ENCODE measurements at places on chromosomes 3 and 15.

- no peak for DNase-seq
Measured at GRCh38 chr15:52290800-52291199, 4.8 kb downstream of the MYO5C start.

DNA sequence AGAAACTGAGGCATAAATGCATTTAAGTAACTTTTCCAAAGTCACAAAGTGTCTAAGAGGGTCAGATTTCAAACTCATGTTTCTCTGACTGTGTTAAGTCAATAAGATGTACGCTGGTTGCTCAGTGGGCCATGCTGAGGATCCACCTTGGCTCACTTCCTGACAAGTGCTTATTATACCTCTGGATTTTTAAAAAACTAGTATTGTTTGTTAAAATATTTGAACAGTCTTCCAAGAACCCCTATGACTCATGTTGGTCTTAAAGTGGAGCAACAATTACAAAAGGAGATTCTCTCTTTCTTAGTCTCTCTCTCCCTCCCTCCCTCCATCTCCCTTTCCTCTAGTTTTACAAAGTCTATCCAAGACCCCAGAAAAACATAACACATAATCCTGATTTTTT, 1050.2 kb downstream of the AGBL1 start:
- DNase-seq: peak; percentile 33

GRCh38 chr15:29538044-29538443, 268.4 kb upstream of the NSMCE3 start:
- DNase-seq: no peak

- no peak for DNase-seq
Measured at GRCh38 chr3:47581835-47582234, 3.2 kb upstream of the CSPG5 start.

- no peak for DNase-seq
Measured at GRCh38 chr15:65006876-65007275, 17.2 kb upstream of the SPG21 start.

DNA sequence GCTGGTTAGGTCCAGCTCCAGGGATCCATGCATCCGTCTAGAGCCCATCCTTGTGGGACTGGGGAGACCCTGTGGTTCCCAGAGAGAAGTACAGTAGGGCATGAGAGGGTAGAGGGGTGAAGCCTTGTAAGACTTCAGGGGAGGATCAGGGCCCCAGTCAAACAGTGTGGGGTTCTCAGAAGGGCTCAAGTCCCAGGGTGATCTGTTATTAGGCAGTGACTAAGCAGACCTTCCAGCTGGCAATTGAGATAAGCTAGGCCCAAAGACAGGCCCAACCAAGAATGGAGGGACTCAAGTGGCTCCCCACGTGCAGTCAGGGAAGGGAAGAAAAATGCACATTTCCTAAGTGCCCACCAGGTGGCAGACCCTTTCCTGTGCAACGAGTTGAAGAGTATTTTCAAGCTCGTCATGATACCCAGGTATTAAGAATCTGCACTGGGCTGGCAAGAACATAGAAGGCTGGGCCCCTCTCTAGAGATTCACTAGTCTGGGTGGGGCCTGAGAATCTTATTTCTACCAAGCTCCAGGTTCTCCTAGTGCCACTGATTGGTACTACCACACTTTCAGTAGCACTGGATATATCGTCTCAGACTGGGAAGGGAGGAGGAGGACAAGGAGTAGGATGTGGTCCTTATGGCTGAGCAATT, 240.8 kb downstream of the NR1D2 start:
- peak; percentile 67 for DNase-seq

GRCh38 chr3:30245858-30246622, 360.4 kb upstream of the TGFBR2 start:
- no peak for DNase-seq

DNA sequence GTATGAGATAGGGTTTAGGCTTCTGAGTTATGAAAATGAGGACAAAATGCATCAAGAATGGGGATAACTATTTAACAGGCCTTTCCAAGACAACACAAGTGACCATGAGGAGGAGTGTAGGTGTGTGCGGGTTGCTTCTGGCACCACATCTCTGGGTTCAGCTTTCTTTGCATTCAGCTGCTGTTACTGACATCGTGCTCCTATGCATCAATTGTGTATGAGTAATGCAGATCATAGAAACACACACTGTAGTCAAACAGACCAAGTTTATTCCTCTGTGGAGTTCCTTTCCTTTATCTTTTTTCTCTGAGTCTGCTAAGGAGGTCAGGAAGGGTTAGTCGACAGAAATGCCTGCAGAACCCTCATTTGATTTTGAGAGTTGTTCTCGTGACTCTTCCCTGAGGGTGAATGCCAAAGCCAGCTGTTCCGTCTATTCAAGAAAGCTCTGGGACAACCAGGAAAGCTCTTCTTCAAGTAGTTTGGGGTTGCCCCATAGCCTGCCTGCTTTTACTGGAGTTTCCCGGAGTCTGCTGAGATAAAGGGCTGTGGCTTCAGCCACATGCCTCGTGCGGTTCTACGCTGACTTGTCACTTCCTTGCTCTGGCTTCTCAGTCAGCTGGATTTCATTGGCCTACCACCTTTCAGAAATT, 136.7 kb upstream of the TLE3 start:
- DNase-seq: peak; percentile 94
